ENCODE measurements at places on chromosomes 1 and 21.

DNA sequence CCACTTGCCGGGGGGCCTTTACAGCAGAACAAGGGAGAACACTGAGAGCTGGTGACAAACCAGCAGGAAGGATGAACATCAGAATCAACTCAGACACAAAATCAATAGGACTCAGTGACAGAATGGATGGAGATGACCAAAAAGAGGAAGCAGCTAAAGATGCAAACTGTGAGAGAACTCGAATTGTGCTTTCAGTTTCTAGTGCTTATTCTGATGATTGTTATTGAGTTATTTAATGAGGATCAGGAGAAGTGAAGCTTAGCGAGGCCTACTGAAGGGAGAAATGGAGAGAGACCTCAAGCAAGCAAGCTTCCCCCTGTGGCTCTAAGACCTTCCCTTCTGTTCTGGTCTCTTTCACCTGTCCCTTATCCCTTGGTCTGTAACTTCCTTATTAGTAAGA is 30.3 kb upstream of the TMEM125 start:
- DNase-seq = no peak

GRCh38 chr1:186208405-186209129 is 166.5 kb downstream of the TPR start:
- no peak for DNase-seq

- no peak for DNase-seq
Observed at GRCh38 chr1:27628712-27629111, 6.3 kb downstream of the FGR start.

DNA sequence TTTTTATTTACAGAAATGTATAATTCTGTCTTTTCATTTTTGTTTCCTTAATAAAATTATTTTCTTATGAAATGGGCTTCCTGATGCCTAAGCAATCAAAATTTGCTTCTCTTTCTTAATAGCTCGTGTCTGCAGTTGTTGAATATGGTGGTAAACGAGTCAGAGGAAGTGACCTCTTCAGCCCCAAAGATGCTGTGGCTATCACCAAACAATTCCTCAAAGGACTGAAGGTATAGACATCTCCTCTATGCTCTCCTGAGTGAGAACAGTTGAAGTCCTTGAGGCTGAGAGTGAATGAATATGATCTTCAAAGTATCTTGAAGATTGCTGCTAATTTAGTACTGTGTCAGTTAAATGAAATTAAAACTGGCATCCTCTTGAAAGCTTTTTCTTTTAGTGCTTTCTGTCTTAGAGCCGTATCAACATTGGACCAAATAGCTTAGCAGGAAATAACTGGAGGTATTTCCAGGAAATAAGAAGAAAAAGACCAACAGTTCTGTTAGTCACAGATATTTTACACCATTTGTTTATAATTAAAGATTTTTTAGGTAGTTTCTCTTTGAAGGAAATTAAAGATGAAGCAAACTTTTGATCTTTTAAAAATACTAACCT is 24.7 kb downstream of the VPS45 start:
- no peak for DNase-seq

DNA sequence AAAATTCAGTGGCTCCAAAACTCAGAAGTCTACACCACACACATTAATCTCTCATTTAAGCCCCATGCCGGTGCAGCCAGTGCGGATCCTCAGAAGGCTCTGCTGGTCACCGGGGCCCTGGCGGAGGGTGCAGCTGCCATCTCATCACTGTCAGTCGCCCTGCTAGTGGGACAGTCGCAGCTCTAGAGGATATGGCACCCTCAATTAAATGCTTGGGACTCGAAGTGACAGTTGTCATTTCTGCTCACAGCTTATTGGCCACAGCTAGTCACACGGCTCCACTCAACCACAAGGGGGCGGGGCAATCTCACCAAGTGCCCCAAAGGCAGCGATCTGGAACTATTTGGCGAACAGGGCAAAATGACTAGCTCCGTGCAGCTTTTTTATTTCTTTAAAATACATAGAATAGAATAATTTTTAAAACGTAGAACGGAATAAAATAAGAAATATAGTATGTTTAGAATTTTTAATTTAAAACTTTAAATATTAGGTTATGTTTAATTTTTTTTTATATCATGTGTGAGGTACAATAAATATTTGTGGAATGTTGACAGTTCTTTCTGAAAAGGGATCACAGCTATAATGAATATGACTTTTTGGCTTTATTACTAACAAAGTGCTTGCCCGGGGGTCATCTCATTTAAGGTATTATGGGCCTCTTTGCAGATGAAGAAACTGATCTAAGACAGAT is 8.0 kb upstream of the MAN1C1 start:
- DNase-seq = peak; percentile 81

GRCh38 chr1:204130981-204131892 is 20.6 kb downstream of the ETNK2 start:
- DNase-seq = no peak

DNA sequence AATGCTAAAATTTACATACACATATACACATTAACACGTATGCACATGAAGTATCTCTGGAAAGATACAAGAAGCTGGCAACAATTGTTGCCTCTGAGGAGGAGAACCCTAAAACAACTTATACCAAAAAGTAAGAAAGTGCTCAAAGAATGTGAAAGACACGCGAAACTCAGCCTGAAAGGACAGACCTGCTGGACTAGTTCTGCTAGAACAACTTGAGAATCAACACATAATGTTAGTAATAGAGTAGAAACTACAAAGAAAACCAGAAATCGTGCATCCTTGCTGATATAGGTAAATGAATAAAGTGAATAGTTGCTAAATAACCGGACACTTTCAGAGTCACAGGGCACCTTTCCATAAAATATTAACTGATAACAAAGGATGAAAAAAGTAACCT is 242.5 kb downstream of the RERE start:
- DNase-seq = no peak

DNA sequence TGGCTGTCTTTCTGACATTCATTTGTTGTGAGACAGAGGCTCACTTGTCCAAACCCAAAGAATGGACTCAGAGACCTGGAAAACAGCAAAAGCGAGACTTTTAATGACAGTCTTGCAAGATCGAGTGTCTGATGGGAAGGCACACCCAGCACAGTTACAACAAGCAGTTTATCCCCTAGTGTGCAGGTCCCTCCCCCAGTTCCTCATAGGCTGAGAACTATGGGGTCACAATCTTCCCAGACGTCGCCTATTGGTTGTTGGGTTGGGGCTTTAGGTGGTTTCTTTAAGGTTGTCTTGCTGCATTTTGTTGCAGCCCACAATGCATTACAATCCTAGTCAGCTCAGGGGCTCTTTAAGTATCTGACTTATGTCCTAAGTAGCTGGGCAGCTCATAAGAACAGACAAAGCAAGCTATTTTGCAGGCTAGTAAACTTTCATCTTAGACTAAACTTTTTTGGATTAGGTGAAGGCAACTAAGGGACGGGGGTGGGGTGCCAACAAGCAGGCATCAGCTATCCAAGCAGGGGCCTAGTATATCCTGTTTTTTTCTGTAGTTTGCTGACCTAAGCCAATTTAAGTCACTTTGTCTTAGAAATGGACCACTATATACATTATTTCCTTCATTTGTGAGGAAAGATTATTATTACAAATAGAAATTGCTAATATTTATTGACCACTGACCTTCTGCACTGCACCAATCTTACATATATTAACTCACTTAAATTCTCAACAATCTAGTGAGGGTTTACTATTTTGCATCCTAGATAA is 151.8 kb downstream of the SETD4 start:
- DNase-seq = no peak

GRCh38 chr1:119279456-119280381 is 88.9 kb upstream of the HAO2 start:
- no peak for DNase-seq

DNA sequence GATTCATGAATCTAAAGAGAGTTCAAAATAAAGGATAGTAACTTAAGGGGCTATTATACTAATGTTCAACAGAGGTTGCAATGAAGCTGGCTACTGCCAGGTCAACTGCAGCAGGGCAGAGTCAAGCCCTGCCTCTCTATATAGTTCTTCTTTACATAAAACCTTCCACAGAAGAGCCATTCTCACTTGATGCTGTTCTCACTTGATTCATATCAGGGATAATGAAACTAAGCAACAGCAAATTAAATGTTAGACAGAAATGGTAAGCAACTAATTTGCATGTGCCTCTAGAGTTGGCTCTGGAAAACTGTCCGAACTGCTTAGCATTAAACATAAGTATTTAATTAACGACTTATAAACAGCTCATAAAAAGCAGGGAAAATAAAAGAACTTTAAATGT is 17.4 kb downstream of the CCSAP start:
- no peak for DNase-seq

GRCh38 chr1:220887520-220888416 is 8.5 kb downstream of the HLX start:
- DNase-seq = no peak

DNA sequence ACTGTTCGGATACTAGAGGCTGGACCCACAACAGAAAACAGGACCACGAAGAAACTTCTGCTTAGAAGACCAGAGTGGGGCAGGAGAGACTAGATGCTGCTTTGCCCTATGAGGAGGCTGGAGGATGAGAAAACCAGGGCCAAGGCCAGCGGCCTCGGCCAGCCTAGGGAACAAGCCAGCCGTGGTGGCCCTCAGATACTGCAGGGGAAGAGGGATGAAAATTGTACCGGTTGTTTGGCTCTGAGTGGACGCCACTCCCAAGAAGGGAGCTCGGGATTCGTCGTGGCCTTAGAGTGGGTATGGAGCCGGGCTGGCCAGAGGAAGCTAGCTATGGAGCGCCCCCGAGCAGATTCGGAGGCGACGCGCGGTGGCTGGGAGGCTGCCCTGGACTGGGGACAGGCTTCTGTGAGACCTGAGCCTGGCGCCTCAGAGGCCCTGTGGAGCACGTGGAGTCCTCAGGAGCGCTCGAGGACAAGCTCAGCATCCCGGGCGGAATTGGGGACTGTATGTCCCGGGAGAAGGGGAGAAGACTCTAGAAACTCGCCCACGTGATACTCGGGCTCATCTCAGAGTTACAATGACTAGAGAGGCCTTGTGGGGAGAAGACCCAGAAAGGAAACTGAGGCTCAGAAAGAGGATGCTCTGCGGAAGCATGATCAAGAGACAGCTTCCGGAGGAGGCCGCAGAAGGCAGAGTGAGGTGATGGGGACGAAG is 2.8 kb downstream of the PRRX1 start:
- no peak for DNase-seq

DNA sequence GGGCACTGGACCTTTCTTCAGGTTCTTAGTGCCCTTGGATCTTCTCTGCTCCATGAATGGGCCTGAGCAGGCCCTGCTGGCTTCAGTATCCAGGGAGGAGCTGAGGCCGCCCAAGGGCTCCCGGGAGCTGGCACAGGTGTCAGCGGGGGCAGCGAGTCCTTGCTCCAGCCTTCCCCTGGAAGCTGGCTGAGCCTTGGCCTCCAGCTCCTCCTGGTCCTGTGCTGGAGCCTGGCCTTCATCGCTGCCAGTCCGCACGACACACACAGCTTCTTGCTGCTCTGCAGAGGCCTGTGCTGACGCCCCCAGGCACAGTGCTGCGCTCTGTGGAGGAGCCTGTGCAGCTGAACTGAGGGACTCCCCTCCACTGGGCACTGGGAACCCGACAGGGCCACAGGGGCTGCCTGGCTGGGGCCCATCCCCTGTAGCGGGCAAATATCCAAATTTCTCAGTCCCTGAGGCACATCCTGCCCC is 1.7 kb downstream of the SPOCD1 start:
- no peak for DNase-seq

DNA sequence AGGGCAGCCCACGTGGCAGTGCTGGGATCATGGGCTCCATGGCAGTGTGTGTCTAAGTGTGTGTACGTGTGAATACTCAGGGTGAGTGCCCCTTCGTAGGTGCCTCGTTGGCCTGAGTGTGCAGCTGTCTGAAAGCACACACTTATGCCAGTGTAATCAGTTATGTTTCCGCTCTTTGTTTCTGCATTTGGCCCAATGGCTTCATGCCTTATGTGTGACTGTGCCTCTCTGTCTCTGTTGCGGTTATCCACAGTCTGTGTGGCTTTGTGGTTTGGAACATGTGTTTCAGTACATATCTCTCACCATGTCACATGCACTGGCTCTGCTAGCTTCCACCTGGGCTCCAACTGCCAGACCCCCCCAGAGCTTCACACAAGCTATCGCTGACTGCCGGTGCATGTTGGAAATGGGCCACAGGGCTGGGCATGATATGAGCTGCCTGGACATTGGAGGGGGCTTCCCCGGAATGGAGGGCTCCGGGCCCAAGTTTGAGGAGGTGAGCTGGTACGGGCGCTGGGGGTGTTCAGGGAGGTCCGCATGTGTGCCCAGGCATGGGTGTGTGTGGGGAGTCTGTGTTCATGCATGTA is 70.3 kb upstream of the TINAGL1 start:
- DNase-seq = no peak

- DNase-seq = no peak
Observed at GRCh38 chr1:109370712-109371340, 26.9 kb downstream of the SORT1 start.

Data from activated CD8-positive, alpha-beta memory T cell treated with anti-CD3 and anti-CD28 coated beads for 4 hours (primary cell).